Neural crest cell (in vitro differentiated cells): ENCODE measurements at places on chromosomes 6 and 20. TPM values are rescaled to one million over a fixed set of nuclear protein-coding genes. Genes with fewer than 3 reads are reported as not detected.

SLC35D3 gene
- total RNA-seq, result not detected in 2 replicates

LY6G6F gene
- total RNA-seq, result not detected in 2 replicates

TOP1 gene
- total RNA-seq, result 102 and 110 TPM in 2 replicates

GRCh38 chr20:1651268-1652058, 6.1 kb downstream of the SIRPG start:
- DNase-seq, result no peak
- no peaks in the 10 kb centered on the region for H3K36me3 ChIP-seq
- H3K4me1 ChIP-seq, result no peaks in the 10 kb centered on the region
- H3K27me3 ChIP-seq, result peaks cover 21% of the 10 kb centered on the region
- no peak overlapping the region for H3K27ac ChIP-seq

GRCh38 chr6:10586302-10586701, 65.2 kb downstream of the GCNT2 start:
- H3K4me1 ChIP-seq, result peaks cover 33% of the 10 kb centered on the region
- no peak for DNase-seq
- H3K27me3 ChIP-seq, result peaks cover 34% of the 10 kb centered on the region
- H3K36me3 ChIP-seq, result no peaks in the 10 kb centered on the region
- H3K4me3 ChIP-seq, result no peak overlapping the region

DNA sequence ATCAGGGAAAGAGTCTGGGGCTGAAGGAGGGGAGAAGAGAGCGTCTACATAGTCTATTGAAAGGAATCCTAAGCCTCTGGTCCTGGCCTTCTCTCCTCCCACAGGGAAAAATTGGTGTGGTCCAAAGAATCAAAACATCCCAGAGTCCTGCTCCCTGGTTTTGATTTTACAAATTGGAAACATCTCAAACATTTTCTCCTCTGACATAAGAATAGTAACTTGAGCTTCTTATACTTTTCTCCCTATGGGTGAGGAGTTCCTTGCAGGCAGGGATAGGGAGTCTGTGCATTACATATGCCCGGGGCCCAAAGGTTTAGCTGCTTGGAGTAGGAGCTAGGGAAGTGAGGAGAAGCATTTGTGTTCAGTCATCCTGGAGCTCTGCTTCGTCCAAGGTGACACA, 120.0 kb upstream of the GGTLC1 start:
- H3K4me1 ChIP-seq, result no peaks in the 10 kb centered on the region
- no peak overlapping the region for H3K27ac ChIP-seq
- DNase-seq, result no peak
- H3K27me3 ChIP-seq, result peaks cover 11% of the 10 kb centered on the region

DNA sequence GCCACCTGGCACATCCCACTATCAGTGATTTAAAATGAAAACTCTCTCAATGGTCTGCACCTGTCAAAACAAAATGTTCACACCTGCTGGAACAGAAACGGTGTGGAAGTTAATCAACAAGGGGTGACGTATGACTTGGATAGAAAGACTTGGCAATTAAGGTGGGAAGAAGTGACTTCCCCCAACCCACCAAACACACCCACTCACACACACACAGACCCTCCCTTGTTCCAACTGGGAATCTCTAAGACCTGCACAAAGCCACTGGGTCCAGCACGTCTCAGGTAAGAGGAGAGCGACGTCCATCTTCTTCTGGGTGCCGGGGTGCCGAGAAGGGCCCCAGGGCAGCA, 25.1 kb upstream of the TCFL5 start:
- peaks cover 23% of the 10 kb centered on the region for H3K36me3 ChIP-seq
- no peak for DNase-seq
- H3K27ac ChIP-seq, result no peak overlapping the region
- H3K27me3 ChIP-seq, result no peaks in the 10 kb centered on the region

GRCh38 chr6:130314271-130314670, 51.5 kb upstream of the TMEM200A start:
- no peak overlapping the region for H3K27ac ChIP-seq
- no peak overlapping the region for H3K4me3 ChIP-seq
- peaks cover 2% of the 10 kb centered on the region for H3K27me3 ChIP-seq
- no peaks in the 10 kb centered on the region for H3K4me1 ChIP-seq
- H3K36me3 ChIP-seq, result no peaks in the 10 kb centered on the region
- DNase-seq, result no peak

- H3K27me3 ChIP-seq, result no peaks in the 10 kb centered on the region
- DNase-seq, result no peak
- no peak overlapping the region for H3K27ac ChIP-seq
- no peak overlapping the region for H3K4me3 ChIP-seq
- no peaks in the 10 kb centered on the region for H3K4me1 ChIP-seq
These were observed 400.6 kb downstream of the ESR1 start for GRCh38 chr6:152207915-152208714.

DNA sequence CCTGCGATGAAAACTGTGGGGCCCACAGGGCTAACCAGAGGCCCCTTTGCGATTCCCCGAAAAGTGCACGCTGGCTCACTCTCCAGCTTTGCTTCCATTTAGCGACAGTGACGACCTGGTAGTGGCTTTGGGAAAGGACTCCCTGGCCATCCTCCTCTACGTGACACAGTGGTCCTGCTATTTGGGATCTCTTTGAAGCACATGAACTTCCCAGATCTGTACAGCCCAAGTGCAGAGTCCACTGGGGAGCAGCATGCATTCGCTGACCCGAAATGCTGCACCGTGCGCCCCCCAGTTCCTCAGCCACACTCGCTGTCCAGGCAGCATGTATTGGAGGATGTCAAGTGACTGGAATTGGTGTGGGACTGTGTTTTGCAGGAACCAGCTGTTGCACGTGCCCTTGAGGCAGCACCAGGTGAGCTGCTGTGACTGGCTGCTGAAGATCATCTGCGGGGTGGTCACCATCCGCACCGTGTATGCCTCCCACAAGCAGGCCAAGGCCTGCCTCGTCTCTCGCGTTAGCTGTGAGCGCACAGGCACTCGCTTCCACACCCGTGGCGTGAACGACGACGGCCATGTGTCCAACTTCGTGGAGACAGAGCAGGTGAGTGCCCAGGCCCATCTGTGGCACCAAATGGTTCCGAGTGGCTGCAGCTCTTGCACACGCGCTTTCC, 51.6 kb downstream of the SYNJ2 start:
- H3K36me3 ChIP-seq, result peaks cover 5% of the 10 kb centered on the region
- no peak overlapping the region for H3K4me3 ChIP-seq
- peaks cover 7% of the 10 kb centered on the region for H3K27me3 ChIP-seq

GRCh38 chr6:35166520-35166919, 25.4 kb upstream of the TCP11 start:
- DNase-seq, result no peak
- peaks cover 15% of the 10 kb centered on the region for H3K4me1 ChIP-seq
- H3K36me3 ChIP-seq, result no peaks in the 10 kb centered on the region
- H3K27me3 ChIP-seq, result no peaks in the 10 kb centered on the region

DNA sequence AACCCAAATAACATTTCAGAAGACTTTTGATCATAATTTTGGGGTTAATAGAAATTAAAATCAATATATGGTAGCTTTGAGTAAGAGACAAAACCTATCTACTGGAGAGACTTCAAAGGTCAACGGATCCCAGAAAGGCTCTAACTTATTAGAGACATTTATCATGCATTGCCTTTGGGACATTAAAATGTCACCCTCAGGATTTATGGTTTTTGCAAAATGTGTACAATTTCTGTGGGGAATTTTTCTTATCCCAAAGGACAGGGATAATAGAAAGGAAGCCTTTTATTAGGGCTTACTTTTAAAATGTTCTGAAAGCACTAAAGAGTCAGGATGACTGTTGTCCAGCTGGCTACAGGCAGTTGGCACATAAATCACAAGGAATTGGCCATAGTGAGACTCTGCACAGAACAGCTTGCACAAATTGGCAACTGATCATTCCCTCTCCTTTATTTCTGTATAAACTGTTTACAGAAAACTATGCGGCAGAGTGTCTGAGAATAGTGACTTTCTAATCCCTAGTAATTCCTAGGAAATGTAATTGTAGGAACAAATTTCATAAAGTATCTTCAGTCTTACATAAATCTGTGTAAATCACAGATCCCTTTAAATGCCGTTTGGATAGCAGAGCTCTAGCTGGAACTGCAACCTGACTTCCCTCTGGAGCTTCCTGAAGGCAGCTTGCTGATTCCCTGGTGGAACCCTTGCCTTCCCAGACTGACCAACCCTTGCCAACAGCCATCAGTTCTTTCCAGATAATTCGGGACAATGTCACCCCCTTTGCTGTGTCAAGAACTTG, 201.1 kb upstream of the PREP start:
- H3K4me1 ChIP-seq, result peaks cover 21% of the 10 kb centered on the region
- no peak for DNase-seq
- H3K27me3 ChIP-seq, result peaks cover 3% of the 10 kb centered on the region
- no peaks in the 10 kb centered on the region for H3K36me3 ChIP-seq

DNA sequence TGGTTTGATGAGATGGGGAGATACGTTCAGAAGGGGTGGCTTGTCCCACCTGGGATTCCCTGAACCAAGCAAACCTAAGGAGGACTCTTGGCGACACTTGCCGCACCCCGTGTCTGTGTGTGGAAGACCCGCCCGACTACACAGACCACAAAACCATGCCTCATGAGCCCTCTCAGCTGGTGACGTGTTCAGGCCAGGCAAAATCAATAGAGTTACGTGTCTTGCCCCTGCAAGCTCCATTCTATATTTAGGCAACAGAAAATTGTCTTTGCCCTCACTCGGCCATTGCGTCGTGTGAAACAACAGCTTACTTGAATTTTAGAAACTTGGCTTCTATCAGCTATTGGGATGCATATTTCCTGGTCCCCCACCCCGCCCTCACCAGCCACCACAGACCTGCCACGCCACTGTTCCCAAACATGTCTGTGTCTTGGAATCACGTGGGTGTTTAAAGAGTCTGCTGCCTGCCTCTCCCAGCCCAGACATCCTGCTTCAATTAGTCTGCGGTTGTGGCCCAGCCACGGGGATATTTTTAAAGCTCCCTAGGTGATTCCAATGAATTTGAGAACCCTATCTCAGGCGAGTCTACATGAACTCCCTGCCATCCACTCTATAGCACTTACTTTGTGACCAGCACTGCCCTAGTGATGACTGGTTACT, 279.2 kb upstream of the EXOC2 start:
- H3K27me3 ChIP-seq, result peaks cover 8% of the 10 kb centered on the region
- DNase-seq, result no peak
- H3K27ac ChIP-seq, result no peak overlapping the region
- H3K4me3 ChIP-seq, result no peak overlapping the region
- peaks cover 2% of the 10 kb centered on the region for H3K36me3 ChIP-seq
- no peaks in the 10 kb centered on the region for H3K4me1 ChIP-seq

DNA sequence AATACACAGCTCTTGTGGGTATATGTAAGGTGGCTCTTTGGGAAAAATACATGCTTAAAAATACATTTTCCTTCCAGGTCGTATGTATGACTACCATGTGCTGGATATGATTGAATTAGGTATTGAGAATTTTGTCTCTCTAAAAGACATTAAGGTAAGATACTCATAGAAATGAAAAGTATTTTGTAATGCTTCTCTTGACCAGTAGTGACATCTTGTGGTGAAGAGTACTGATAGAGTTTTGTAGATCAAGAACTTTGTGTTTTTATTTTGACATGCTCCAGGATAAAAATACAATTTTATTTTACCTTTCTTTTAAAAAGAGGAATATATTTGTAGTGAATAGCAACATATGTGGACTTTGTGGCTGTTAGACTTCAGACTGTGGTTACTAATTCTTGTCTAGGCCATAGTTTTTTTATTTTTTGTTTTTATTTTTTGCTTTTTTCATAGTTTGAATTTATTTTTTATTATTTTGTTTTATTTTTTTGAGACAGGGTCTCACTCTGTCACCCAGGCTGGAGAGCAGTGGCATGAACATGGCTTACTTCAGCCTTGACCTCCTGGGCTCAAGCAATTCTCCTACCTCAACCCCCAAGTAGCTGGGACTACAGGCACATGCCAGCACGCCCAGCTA, 17.9 kb downstream of the RPF2 start:
- no peak overlapping the region for H3K4me3 ChIP-seq
- no peaks in the 10 kb centered on the region for H3K27me3 ChIP-seq
- no peak overlapping the region for H3K27ac ChIP-seq
- no peak for DNase-seq
- no peaks in the 10 kb centered on the region for H3K4me1 ChIP-seq
